HEK293T (cell line): ENCODE measurements at places on chromosomes 4 and X.

GRCh38 chrX:69705818-69706217 lies 89.9 kb downstream of the EDA start:
- DNase-seq, result no peak

GRCh38 chr4:84708406-84709135 lies 125.6 kb downstream of the CDS1 start:
- no peak for DNase-seq

DNA sequence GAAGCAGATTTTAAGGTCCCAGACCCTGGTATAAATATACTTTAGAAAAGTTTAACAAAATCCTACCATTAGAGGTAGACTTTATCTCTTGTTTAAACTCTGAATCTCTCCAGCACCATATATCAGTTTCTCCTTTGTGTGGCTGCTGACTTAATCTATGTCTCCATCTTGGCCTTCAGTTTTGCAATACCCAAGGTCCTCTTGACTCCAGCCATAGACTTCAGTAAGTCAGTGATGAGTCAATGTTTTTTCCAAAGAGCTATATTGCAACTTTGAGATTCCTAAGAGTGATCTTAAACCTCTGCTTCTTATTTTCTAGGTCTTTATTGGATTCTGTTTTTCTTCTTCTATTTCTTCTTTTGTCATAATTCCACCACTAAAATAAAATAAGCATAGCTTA lies 50.8 kb upstream of the ADGRL3 start:
- no peak for DNase-seq

DNA sequence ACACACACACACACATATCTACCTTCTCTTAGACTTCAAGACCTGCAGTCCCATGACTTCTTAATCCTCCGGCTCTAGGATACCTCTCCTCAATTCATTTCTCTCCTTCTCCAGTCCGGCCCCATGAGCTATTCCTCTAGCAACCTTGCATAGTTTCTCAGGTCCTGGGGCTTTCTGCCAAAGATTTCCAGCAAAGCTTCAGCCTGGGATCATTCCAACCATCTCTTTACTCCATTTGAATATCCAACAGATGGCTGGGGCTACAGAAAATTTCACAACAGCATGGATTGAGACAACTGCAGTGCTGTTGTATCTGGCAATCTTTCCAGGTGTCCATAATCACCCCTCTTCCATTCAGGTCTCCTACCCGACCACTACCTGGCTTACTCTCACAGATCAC lies 184.1 kb downstream of the DCHS2 start:
- no peak for DNase-seq

DNA sequence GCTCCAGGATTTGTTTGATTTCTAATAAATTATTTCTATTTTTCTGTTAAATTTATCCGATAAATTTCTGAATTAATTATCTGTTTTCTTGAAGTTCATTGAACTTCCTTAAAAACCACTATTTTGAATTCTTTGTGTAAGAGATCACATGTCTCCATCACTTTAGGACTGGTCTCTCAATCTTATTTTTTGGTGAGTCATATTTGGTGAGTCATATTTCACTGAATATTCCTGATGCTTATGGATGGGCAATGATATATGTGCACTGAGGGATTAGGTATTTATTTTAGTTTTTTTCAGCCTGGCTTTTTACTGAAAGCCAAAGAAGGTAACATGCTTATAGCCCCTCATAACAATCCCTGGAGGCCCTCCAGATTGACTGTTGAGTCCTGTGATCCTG lies 48.5 kb upstream of the IL15 start:
- no peak for DNase-seq

GRCh38 chr4:21001490-21001889 lies 301.2 kb downstream of the PACRGL start:
- DNase-seq, result no peak

GRCh38 chrX:23766650-23767551 lies 16.1 kb upstream of the SAT1 start:
- no peak for DNase-seq

- DNase-seq, result no peak
Measured at GRCh38 chr4:121510341-121510874, 129.6 kb upstream of the QRFPR start.

DNA sequence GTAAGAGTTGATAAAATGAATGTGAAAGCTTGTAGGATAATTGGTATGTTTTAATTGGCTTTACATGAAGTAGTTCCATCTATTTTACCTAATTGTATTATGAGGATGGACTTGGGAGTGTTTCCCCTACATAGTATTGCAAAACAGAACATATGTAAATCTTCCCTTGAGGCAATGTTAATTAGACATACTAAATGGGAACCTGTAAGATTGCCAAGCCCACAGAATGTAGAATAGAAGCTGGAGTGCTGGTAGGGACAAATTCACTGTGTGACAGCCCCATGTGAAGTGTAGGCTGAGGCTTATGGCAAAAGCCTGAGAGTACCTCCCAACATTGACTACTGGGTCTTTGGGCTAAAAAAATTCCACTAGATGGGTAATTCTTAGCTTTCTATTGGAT lies 615.0 kb upstream of the AMOT start:
- no peak for DNase-seq

DNA sequence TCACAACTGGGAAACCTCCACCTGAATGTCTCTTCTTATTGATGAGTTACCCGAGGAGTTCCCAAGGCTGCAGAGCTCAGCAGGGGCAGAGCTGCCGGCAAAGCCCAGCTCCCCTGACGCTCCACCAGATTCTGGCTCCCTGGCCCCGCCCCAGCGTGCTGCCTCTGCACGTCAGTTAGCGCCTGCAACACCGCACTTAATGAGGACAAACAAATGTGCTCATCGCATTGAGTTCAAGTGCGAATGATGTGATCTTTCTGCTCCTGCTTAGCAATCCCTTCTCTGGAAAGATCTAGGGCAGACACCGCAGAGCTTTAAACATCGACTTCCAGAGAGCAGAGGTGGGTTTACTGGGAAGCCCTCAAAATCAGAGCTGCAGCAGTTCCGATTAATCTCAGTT lies 55.5 kb upstream of the FBXW7 start:
- peak; percentile 60 for DNase-seq

DNA sequence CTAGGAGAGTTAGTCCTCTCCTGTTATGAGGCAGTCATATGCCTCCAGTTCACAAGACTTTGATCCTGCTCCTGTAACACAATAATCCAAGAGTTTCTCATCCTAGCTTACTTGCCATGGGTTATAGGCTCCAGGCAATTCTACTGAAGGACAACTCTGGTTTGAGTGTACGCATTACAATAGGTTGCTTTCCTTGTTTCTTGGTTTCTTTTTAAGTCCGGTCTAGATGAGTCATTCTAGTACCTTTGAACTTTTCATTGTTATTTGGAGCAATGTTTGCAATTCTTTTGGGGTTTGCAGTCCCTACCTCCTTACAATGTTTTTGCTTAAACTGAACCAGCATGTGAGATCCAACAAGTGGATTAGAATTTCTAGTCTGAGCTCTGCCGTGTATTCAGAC lies 109.1 kb downstream of the ANAPC4 start:
- DNase-seq, result no peak

- DNase-seq, result no peak
Measured at GRCh38 chr4:73860181-73860580, 7.1 kb downstream of the PF4V1 start.

- peak; percentile 63 for DNase-seq
Measured at GRCh38 chr4:53908661-53909078, 155.7 kb downstream of the CHIC2 start.

GRCh38 chr4:75555294-75556164 lies at the start of gene ODAPH:
TSS of gene ODAPH (plus strand) at chr4:75556066. CDS start at chr4:75556083, 17 bp downstream.
- peak; percentile 16 for DNase-seq

DNA sequence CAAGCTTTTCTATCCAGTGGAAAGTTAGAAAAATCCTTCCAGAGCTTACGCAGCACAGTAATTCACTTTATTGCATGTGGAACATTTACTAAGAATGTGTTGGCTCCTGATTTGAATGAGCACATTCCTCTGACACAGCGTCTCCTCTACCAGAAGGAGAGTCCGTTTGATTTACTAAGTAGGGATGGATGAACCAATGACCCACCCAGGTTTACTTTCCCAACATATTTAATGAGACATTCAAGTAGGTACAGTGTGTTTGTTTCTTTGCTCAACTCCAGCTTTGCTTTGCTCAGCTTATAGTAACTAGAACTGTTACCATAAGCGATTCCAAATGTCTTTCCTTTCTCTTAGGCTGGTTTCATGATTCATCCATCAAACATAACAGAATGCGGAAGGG lies 161.7 kb downstream of the SMARCA1 start:
- DNase-seq, result no peak

- DNase-seq, result no peak
Measured at GRCh38 chr4:68184923-68185322, 55.3 kb upstream of the TMPRSS11F start.

- DNase-seq, result no peak
Measured at GRCh38 chr4:112083587-112084347, 61.5 kb upstream of the FAM241A start.

DNA sequence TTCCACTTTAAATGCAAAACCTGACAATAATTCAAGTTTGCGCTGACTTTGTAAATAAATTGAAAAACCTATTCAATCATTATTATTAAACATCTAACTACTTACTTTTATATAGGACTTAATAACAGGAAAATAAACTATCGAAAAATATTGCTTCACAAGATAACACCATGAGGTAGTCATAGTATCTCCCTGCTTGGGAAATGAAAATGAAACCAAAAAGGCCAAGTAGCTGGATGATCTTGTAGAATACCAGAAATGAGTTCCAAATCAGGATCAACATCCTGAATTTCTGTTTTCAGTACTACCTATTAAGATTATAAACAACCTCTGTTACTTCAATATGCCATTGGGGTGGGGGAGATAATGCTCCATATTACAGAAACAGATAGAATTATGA lies 58.9 kb downstream of the CHIC2 start:
- no peak for DNase-seq

DNA sequence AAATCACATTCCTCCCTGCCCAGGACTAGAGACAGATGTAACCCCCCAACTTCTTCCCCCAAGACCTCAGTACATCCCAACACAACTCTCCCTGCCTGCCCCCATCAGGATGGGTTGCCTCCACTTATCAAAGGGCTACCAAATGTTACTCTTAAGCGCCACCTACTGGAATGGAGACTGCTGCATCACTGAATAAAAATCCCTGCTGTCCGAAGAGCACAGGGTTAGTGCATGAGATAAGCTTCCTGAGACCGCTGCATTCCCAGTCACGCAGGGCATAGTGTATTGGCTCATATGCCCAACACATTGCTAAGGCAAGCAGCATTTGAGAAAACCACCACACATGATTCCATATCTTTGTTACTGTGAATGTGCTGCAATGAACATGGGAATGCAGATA lies 544.5 kb downstream of the PPP4R3C start:
- peak; percentile 46 for DNase-seq
